OCI-LY7 (cell line): ENCODE measurements at places on chromosomes 12 and 14. TPM values are rescaled to one million over a fixed set of nuclear protein-coding genes. Genes with fewer than 3 reads are reported as not detected.

DNA sequence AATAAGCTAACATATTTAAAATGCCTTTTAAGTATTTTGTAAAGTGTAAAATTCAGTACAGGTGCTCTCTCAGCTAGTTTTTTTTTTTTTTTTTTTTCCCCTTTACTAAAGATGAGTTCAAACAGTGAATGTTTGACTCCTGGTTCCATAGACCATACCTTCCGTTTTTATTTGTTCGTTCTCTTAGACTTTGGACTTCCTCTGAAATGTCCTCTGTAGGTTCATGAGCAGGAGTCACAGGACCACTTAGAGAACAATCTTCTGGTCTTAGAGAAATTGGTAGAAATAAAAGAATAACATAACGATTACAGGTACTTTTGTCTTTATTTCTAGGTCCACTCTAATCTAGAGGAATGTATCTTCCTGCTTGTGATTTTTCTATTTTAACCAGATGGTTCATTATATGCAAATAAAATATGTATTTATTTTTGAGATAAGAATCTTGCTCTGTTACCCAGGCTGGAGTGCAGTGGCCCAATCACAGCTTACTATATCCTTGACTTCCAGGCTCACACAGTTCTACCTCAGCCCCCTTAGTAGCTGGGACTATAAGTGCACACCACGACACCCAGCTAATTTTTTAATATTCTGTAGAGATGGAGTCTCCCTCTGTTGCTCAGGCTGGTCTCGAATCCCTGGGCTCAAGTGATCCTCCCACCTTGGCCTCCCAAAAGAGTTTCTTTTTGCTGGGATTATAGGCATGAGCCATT is 25.8 kb downstream of the STYX start:
- DNase-seq, result no peak

Gene FAM186B
- total RNA-seq, result 2.4 and 2.8 TPM in 2 replicates

Gene POTEM
- total RNA-seq, result 0.98 and 1.0 TPM in 2 replicates

Gene MYO1H
- 0.11 and 0.59 TPM in 2 replicates for total RNA-seq
